Activated CD4-positive, alpha-beta T cell treated with anti-CD3 and anti-CD28 coated beads, Interleukin-2, amount 50 U/mL, for 48 hours (primary cell): ENCODE measurements at places on chromosomes 7 and 10.

- no peak for DNase-seq
Observed at GRCh38 chr10:93865794-93866425, 27.9 kb upstream of the SLC35G1 start.

DNA sequence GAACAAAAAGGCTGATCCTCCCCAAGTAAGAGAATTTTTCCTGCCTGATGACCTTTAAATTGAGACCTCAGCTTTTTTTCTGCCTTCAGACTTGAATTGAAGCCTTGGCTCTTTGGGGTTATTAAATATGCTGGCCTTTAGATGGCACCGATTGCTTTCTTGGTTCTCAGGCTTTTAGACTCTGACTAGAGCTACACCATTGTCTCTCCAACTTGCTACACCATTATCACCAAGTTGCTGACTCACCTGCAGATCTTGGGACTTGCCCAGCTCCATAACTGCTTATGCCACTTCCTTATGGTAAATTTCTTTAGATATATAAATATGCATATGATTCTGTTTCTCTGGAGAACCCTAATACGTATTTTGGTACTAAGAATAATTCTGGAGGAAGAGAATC is 3.1 kb upstream of the ABCA13 start:
- no peak for DNase-seq

DNA sequence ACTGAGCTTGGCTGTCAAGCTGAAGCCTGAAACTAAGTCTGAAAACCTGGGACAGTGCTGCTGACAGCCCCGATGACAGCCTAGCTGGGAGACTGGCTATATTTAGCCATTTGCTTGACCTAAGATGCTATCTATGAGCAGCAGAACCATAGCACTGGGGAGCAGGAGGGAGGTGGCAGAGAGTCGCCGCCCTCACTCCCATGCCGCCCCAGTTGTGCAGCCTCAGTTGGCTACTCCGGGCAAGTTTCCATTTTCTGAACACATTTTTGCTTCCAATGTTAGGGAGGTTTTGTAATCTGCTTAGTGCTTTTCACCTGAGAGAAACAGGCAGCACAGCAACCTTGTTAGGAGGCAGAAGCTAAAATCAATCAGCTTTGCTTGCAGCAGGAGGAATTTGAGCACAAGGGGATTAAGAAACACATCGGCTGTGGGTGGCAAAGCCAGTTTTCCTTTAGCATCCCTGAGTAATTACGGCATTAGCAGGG is 20.4 kb upstream of the C10orf71 start:
- DNase-seq, result no peak

GRCh38 chr10:79116368-79116767 is 47.6 kb downstream of the ZMIZ1 start:
- no peak for DNase-seq
